ENCODE measurements at places on chromosomes 3 and 15. TPM values are rescaled to one million over a fixed set of nuclear protein-coding genes. Genes with fewer than 3 reads are reported as not detected.

GOLGA8R gene
- total RNA-seq = 1.8 TPM

AADACL2 gene
- total RNA-seq = not detected

DOCK3 gene
- total RNA-seq = 2.1 TPM

SYNPR gene
- total RNA-seq = not detected

CADPS gene
- not detected for total RNA-seq

WDR93 gene
- not detected for total RNA-seq

PIGZ gene
- total RNA-seq = 0.27 TPM

REC114 gene
- not detected for total RNA-seq

- no peaks in the 10 kb centered on the region for H3K27me3 ChIP-seq
- no peak for DNase-seq
- no peak overlapping the region for H3K27ac ChIP-seq
- no peak overlapping the region for H3K4me3 ChIP-seq
- peaks cover 9% of the 10 kb centered on the region for H3K36me3 ChIP-seq
These were observed 49.1 kb upstream of the LIMD1 start for GRCh38 chr3:45545476-45545875.

- H3K4me3 ChIP-seq = peak overlapping the region; percentile 89
- H3K27me3 ChIP-seq = no peaks in the 10 kb centered on the region
- H3K36me3 ChIP-seq = peaks cover 1% of the 10 kb centered on the region
- peak; percentile 55 for DNase-seq
- H3K27ac ChIP-seq = peak overlapping the region; percentile 31
- peaks cover 40% of the 10 kb centered on the region for H3K4me1 ChIP-seq
These were observed 965 bp downstream of the FLNB start for GRCh38 chr3:58009026-58009748.

- H3K4me3 ChIP-seq = no peak overlapping the region
- H3K4me1 ChIP-seq = no peaks in the 10 kb centered on the region
- no peak overlapping the region for H3K27ac ChIP-seq
- peaks cover 22% of the 10 kb centered on the region for H3K27me3 ChIP-seq
These were observed 19.1 kb upstream of the GJD2 start for GRCh38 chr15:34773917-34774316.

DNA sequence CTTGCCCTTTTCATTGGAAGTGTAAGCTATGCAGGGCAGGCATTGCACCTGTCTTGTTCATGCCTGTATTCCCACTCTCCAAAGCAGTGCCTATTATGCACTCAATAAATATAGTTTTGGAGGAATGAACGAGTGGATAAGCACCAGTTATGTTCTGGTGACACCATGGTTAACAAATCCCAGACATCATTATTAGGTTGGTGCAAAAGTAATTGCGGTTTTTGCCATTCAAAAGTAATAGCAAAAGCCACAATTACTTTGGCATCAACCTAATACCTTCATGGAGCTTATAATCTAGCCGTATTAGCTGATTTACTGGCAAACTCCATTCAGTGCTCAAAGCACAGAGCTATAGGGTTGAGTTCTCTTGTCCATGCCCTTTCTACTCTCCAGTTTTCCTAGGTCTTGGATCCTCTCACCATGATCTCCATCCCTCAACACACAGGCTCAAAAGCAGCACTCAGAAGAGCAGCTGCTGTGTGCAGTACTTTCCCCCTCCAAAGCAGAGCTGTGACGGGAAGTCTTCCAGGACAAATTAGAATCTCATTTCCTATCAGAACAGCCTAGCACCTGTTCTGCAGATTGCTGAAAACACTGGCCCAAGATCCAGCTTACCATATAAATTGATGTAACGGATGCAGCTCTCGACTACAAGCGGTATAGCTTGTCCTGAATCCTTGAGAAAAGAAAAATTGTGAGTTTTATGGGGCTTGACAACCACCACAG, 63.2 kb upstream of the RAD18 start:
- H3K27me3 ChIP-seq = no peaks in the 10 kb centered on the region
- no peak overlapping the region for H3K4me3 ChIP-seq
- H3K27ac ChIP-seq = no peak overlapping the region
- no peaks in the 10 kb centered on the region for H3K36me3 ChIP-seq
- no peak for DNase-seq

GRCh38 chr15:68558318-68559305, 20.2 kb upstream of the CORO2B start:
- peaks cover 14% of the 10 kb centered on the region for H3K4me1 ChIP-seq
- H3K27ac ChIP-seq = no peak overlapping the region
- H3K27me3 ChIP-seq = peaks cover 52% of the 10 kb centered on the region
- H3K36me3 ChIP-seq = no peaks in the 10 kb centered on the region

DNA sequence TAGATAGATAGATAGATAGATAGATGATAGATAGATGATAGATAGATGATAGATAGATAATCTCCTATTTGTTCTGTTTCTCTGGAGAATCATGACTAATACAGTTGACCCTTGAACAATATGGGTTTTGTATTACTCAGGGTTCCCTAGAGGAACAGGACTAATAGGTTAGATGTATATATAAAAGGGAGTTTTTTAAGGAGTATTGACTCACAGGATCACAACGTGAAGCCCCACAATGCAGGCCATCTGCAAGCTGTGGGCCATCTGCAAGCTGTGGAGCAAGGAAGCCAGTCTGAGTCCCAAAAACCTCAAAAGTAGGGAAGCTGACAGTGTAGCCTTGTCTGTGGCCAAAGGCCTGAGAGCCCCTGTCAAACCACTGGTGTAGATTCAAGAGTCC, 67.6 kb downstream of the PYDC2 start:
- no peaks in the 10 kb centered on the region for H3K36me3 ChIP-seq
- no peak for DNase-seq
- H3K4me1 ChIP-seq = no peaks in the 10 kb centered on the region

GRCh38 chr3:9141928-9142289, 107.5 kb downstream of the SRGAP3 start:
- H3K27me3 ChIP-seq = peaks cover 22% of the 10 kb centered on the region
- no peaks in the 10 kb centered on the region for H3K4me1 ChIP-seq
- no peak for DNase-seq
- no peaks in the 10 kb centered on the region for H3K36me3 ChIP-seq
- no peak overlapping the region for H3K27ac ChIP-seq

DNA sequence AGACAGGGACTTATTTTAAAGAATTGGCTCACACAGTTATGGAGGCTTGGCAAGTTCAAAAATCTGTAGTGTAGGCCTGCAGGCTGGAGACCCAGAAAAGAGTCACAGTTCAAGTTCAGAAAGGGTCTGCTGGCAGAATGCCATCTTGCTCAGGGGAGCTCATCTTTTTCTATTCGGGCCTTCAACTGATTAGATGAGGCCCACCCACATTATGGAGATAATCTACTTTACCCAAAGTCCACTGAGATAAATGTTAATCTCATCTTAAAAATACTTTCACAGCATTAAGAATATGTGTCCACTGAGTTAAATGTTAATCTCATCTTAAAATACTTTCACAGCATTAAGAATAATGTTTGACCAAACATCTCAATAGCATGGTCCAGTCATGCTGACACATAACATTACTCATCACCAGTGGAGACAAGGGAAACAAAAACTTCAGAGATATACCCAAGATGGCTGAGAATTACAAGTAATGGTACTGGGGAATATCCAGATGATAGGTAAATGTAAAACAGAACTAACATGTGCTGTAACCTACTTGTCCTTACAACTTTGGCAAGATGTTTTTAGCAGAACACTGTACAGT, 74.3 kb upstream of the STAC start:
- no peak for DNase-seq
- H3K36me3 ChIP-seq = no peaks in the 10 kb centered on the region
- no peaks in the 10 kb centered on the region for H3K27me3 ChIP-seq
- H3K4me1 ChIP-seq = no peaks in the 10 kb centered on the region
- H3K27ac ChIP-seq = no peak overlapping the region

GRCh38 chr15:63073497-63074172, 31.1 kb downstream of the TPM1 start:
- H3K27ac ChIP-seq = no peak overlapping the region
- H3K4me1 ChIP-seq = peaks cover 6% of the 10 kb centered on the region
- no peaks in the 10 kb centered on the region for H3K27me3 ChIP-seq

DNA sequence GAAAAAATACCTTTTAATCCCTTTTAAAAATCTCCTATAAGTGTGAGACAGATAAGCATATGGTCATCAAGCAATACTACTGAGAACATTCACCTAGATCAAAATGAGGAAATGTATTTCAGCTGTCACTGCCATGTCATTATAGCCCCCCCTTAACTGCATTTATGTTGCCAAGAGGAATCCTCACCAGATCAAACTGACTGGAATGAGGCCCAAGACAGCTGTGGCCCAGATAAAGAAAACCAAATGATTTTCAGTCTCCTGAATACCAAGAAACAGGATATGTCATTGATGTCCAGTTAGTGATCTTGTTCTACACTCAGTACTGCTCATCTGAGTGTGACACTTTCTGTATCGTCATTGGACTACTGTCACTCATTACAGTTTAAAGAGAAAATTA, 35.1 kb upstream of the CPB1 start:
- no peak overlapping the region for H3K4me3 ChIP-seq
- H3K4me1 ChIP-seq = no peaks in the 10 kb centered on the region
- H3K27ac ChIP-seq = no peak overlapping the region
- no peaks in the 10 kb centered on the region for H3K27me3 ChIP-seq
- DNase-seq = no peak

DNA sequence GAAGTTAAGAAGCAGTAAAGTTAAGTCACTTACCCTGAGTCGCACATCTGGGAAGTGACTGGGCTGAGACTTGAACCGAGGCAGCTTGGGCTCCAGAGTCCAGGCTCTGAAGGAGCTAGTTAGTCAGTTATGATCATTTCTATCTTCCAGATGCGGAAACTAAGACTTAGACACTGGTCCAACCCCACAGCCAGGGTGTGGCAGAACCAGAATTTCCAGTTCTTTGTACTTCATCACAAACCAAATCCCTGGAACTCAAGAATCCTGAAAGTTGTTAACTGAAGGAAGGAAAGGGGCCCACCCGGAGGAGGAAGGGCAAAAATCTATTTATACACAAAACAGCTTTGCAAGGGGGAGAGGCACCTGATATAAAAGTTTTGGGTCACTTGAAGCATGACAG, 389.9 kb downstream of the SHQ1 start:
- no peaks in the 10 kb centered on the region for H3K36me3 ChIP-seq
- H3K27me3 ChIP-seq = peaks cover 15% of the 10 kb centered on the region
- H3K27ac ChIP-seq = no peak overlapping the region
- H3K4me1 ChIP-seq = peaks cover 16% of the 10 kb centered on the region
- no peak for DNase-seq

DNA sequence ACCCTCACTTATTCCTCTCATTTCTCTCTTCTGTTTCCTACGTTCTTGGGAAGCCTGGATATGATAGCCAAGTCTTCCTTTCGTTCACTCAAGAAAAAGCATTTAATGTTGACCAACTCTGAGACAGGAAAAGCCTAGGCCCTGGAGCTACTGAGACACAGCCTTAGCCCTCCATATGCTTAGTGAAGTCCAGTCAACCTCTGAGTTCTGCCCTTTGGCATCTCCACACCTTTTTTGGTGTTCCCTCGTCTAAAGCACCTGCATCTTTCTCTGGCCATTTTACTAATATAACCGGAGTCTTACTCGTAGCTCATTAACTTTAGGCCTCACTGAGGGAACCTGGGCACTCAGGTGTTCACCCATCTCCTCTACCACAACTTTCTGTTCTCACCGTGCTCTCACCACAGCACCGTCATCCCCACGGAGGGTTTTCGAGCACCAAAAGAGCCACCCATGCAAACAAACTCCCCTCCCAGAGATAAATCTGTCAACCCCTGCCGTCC, 632 bp downstream of the MTHFS start:
- H3K4me3 ChIP-seq = peak overlapping the region; percentile 99
- DNase-seq = no peak
- no peaks in the 10 kb centered on the region for H3K27me3 ChIP-seq
- H3K36me3 ChIP-seq = peaks cover 36% of the 10 kb centered on the region
- peak overlapping the region; percentile 100 for H3K27ac ChIP-seq
- peaks cover 39% of the 10 kb centered on the region for H3K4me1 ChIP-seq

DNA sequence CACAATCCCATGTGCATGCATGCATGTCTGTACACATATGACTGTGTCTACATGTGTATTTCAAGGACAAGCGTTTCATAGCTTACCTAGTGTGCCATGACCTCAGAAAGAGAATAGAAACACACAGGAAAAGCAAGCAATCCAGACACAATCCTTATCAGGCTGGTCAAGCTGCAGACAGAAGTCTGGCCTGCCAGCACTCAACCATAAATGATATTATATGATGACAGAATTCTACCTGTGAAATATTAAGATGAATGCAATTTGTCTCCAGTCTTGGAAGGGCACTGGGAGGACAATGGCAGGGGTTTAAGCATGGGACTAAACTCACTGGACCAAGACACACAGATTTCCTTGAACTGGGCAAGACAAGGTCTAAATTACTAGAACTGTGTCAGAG, 50.9 kb upstream of the ARL6 start:
- no peak for DNase-seq

DNA sequence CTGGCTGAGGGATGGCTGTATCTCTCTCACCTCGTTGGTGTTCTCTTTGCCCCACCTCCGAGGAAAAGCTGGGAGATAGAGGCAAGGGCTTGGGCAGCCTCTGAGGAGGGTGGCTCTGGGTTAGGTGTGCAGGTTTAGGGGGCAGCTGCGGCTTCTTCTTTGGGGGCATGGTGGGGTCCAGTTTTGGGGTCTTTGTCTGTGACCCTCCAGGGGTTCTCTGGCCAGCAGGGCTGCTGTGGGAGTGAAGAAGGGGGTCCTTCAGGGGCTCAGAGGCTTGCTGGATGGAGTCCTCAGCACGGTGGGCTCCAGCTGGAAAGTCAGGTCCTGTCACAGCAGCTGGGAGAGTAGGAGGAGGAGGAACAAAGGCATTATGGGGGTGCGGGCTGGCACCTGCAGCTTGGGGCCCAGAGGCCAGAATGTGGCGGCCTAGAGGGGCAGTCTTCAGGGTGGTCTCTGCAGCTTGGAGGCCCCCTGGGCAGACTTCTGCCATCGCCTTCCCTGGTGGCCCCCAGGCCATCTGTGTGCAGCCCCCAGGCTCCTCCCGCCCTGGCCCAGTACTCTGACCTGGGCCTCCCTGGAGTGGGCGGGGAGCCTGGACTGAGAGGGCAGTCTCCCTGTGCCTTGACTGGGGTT, 7.0 kb downstream of the XIRP1 start:
- no peak overlapping the region for H3K27ac ChIP-seq
- no peaks in the 10 kb centered on the region for H3K36me3 ChIP-seq
- H3K4me1 ChIP-seq = peaks cover 12% of the 10 kb centered on the region
- DNase-seq = no peak
- H3K27me3 ChIP-seq = no peaks in the 10 kb centered on the region
- H3K4me3 ChIP-seq = no peak overlapping the region

DNA sequence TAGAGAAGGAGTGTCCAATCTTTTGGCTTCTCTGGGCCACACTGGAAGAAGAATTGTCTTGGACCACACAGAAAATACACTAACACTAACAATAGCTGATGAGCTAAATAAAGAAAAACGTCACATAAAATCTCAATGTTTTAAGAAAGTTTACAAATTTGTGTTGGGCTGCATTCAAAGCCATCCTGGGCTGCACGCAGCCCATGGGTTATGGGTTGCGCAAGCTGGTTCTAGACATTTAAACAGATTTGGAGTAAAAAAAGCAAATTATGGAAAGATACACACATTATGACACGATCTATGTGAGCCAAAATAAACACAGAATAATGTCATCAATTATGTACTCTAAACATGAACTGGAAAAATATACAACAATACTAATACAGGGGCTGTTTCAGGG, 703.3 kb upstream of the LMCD1 start:
- H3K36me3 ChIP-seq = no peaks in the 10 kb centered on the region
- H3K27me3 ChIP-seq = no peaks in the 10 kb centered on the region
- no peak overlapping the region for H3K4me3 ChIP-seq
- no peaks in the 10 kb centered on the region for H3K4me1 ChIP-seq
- no peak for DNase-seq

- H3K27me3 ChIP-seq = no peaks in the 10 kb centered on the region
- H3K27ac ChIP-seq = no peak overlapping the region
- DNase-seq = no peak
- no peak overlapping the region for H3K4me3 ChIP-seq
These were observed 86.0 kb upstream of the VGLL3 start for GRCh38 chr3:87076946-87077345.

- DNase-seq = no peak
- no peaks in the 10 kb centered on the region for H3K27me3 ChIP-seq
- no peaks in the 10 kb centered on the region for H3K36me3 ChIP-seq
- H3K27ac ChIP-seq = no peak overlapping the region
These were observed 9.0 kb downstream of the APOD start for GRCh38 chr3:195574497-195575304.

Measured in activated naive CD8-positive, alpha-beta T cell treated with anti-CD3 and anti-CD28 coated beads for 36 hours (primary cell).